HL-60 (cell line): ENCODE measurements at places on chromosomes 7 and 10.
A peak's percentile ranks its signal among the peaks of the same experiment; 100 is the strongest.

GRCh38 chr10:89520706-89521105, 14.7 kb downstream of the SLC16A12 start:
- DNase-seq: no peak

DNA sequence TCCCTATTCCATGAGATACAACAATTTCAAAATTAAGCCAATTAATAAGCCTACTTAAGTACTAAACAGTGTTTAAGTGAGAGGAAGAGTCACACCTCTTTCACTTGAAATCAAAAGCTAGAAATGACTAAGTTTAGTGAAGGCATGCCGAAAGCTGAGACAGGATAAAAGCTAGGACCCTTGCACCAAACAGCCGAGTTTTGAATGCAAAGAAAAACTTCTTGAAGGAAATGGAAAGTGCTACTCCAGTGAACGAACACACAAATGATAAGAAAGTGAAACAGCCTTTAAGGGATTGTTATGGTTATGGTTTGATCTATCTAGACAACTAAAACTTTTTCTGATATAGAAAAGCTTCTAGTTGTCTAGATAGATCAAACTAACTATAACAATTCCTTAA, 135.4 kb upstream of the KMT2E start:
- no peak for DNase-seq

DNA sequence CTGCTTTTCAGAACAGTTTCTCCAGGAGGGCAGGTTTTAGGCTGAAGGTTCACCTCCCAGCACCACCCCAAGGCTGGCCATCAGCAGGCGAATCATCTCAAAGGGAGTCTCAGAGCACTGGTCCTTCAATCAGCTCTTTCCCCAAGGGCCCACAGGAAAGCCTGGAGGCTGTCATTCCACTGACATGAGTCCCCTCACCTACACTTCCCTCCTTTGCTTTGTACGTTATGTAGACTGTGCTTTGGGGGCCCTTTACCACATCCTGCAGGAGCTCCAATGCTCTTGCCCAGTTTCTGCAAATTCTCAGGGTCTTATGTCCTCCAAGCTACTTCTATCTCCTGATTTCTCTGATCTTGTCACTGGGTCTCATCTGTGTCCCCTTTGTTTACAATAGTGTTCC, 15.4 kb downstream of the WDFY4 start:
- DNase-seq: no peak

DNA sequence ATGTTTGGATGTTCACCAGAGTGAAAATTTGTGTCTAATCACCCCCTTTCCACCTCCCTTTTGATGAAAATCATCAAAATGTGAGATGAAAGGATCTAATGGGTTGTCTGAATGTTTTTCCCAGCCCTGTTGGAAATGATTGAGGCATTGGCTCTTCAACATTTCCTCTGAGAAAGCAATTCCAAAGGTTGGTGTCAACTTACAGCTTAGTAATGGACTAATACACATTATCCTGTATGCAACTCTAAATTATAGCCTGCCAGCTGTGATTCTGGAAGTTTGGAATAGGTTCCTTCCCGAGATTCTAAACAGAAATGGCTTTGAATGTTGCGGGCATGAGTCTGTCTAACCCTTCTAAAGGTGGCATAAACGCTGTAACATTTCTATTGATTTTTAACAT, 152.9 kb downstream of the DYNC1I1 start:
- no peak for DNase-seq

DNA sequence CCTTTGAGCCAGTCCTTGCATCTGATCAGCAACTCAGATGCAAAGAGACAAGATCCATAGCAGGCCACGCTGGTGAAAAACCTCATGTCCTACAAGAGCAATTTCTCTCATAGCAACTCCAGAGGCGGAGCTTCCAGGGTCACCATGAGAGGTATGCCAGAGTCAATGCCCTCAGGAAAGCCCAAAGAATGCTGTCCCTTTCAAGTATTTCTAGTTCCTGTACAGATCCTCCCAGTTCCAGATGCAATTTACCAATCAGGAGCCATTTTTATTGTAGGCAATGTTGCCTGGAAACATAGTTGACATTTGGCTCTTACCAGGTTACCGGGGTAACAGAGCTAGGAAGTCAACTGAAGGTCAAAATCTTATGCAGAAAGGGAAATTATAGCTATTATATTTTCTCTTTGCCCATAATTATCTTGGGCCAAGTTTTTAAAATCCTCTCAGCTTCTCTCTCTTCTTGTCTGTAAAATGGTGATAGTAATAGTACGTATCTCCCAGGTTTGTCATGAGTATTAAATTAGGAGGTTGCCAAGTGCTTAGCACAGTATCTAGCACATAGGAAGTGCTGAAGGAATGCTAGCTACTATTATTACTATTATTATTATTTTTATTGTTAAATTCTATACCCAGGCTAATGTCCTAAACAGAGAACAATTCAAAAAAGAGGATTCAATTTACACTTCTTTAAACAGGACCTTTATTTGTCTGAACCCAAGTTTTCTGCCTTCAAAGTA, 46.3 kb upstream of the TM9SF3 start:
- no peak for DNase-seq

DNA sequence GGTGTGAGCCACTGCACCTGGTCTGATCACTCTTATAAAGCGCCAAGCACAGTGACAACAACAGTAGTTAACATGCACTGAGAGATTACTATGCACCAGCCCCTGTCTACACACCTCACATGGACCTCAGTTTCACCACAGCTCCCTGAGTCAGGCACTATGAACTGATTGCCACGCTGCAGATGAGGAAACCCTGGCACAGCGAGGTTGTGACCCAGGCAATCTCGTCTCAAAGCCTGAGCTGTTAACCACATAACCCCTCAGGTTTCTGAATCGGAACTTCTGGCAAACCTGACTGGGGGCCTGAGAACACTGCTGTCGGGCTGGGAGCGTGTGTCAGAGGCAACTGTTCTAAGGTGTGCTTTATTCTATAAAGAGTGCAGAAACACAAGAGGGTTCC, 150.8 kb downstream of the RNF216 start:
- DNase-seq: no peak

- DNase-seq: no peak
Observed at GRCh38 chr7:139943401-139943800, 114.3 kb downstream of the TBXAS1 start.

DNA sequence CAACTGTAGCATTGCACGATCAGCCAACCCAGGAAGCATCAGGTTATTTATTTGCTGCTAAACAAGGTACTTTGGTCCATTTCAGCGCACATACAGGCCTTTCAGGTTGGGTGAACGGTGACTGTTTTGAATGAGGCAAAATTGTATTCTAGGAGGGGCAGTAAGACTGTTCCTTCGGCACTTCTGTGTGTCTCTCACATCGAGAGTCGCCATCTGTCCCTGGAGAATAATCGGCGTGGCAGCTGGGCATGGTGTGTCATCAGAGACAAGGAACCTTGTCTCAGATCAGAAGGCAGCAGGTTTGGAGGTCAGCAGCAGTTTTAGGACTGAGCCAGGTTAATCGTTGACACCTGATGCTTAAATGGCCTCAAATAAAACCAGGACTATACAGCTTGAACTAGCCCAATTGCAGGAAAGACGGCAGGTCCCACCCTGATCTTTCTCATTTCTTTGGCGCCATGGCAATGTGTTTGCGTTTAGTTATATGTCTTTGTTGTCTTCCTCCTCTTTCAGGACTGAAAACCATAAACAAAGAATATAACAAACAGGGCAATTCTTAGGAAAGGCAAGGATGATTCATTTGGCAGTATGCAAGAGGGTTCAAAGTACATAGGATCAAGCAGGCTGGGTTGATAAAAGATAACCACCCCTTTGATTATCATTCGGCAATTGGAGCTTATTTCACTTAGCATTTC, 92.0 kb upstream of the PRR15 start:
- DNase-seq: no peak

DNA sequence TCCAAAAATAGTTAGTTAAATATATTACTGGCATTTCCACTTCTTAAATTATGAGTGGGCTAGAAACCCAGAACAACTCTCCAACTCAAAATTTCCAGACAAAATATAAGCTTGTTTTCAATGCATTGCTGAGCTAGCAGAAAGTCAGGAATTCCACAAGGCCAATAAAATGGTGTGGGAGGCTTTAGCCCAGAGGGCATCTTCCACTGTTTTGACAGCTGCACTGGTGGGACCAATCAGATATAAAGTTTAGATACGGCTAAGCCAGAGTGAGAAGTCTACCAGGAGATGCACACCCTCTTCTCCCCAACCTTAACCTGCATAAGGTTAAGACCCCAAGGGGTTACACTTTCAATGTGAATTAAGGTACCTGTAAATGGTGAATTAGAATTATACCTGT, 76.6 kb downstream of the AMPH start:
- no peak for DNase-seq

- no peak for DNase-seq
Observed at GRCh38 chr7:37290731-37291130, 157.9 kb downstream of the ELMO1 start.

GRCh38 chr10:78605800-78606350, 462.9 kb upstream of the ZMIZ1 start:
- DNase-seq: no peak

GRCh38 chr10:86652361-86653202, 1.8 kb upstream of the OPN4 start:
- no peak for DNase-seq

DNA sequence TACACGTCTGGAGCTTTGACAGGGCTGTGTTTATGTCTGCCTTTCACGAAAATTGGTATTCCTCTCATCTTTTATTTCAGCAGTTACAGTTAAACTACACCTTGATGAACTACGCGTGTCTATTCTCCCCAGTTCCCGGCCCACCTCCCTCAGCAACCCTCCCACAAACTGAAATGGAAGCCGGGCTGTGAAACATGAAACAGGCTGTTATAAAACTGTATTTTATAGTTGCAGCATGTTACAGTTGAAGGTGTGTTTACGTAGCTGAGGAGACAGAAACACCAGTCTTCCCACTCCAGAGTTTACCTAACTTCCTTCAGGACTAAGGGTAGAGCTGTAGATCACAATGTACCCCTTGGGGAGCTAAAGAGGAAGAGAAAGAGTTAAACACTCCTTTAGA, 228.3 kb upstream of the ZNF32 start:
- DNase-seq: no peak

DNA sequence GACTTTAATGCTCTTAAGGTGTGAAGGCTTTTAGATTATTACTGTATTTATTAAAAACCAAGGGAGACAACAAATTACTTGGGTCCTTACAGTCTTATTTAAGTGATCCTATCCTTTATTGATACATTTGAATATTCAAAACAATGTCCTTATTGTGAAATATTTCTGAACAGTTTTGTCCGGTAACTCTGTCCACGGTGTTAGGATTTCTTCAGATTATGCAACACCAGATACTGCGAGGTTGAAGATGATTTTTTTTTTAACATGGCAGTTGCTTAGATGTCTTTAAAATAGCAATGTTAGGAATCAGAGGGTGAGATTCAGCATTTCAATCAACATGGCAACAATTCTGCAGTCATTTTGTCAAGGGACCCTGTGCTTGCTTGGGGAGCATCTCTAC, 176.5 kb downstream of the CSTF2T start:
- no peak for DNase-seq

DNA sequence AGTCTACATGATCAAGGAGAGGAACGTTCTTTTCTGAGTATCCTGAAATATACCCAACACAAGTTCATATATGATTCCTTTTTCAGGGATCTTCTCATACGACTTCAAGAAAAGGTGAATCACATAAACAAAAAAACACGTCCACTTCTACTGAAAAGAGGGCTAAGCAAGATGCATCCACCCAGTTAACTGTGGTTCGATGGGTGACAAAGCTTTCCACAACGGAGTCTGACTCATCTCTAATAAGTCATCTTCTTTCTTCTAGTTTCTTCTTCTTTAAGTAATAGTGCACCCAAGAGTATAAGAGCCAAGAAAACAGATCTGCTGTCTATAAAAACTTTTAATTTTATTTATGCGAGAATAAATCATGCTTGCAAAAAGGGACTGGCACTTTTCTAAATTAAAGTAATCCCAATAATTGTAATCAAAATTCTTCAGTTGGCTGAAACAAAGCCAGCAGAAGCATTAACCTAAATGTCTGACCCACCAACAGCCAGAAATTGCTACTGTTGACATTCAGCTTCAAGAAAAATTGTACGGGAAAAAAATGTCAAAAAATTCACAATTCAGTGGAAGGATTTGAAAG, 146.9 kb upstream of the ANK3 start:
- no peak for DNase-seq

- DNase-seq: no peak
Observed at GRCh38 chr7:9608560-9608959, 1175.2 kb downstream of the NXPH1 start.

DNA sequence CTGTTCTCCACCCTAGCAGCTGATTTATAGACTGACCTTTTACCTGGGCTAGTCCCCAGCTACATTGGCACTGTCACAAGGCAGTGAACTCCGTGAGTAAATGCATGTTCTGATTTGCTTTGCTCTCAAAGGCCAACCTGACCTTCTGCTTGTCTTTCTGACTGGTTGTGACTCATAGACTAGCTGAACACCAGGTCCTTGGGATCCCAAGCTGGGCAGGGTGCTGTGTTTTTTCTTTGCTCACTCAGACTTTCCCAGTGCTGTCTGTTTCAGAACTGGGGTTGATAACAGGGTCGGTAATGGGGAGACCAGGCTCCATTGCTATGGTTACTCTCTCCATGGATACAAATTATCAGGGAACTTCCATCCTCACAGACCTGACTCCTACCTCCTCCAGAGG, 35.0 kb downstream of the EVX1 start:
- DNase-seq: no peak

DNA sequence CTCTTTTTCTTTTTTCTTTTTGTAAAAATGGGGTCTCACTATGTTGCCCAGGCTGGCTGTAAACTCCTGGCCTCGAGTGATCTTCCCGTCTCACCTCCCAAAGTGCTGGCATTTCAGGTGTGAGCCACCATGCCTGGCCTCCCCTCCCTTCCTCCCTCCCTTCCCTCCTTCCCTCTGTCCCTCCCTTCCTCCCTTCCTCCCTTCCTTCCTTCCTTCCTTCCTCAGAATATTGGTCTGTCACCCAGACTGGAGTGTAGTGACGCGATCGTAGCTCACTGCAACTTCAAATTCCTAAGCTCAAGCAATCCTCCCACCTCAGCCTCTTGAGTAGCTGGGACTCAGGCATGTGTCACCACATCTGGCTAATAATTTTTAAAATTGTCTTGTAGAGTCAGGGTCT, 8.4 kb downstream of the AGAP3 start:
- DNase-seq: no peak

GRCh38 chr7:50699143-50699542, 83.6 kb downstream of the GRB10 start:
- DNase-seq: no peak

- DNase-seq: no peak
Observed at GRCh38 chr10:15230257-15230656, 61.8 kb upstream of the NMT2 start.

DNA sequence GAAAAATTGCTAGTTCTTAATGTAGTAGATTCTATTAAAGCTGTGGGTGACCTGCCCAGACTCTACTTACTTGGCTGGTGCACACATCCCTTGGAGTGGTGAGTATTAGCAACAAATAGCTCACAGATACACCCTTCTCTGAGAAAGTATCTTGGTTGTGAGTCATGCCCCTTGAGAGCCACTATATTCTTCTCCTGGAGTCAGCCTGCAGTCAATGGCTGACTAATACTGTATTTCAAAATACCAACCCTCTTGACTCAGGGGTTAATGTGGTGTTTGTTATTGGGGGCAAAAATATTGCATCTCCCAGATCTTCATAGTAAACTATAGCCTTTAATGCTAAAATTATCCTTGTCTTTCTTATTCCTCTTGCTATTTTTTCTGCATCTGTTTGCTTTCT, 354.9 kb downstream of the BMPER start:
- peak; percentile 8 for DNase-seq

GRCh38 chr10:127945948-127946711, 39.2 kb downstream of the PTPRE start:
- peak; percentile 17 for DNase-seq

GRCh38 chr7:76506081-76506440, 4.3 kb upstream of the UPK3B start:
- no peak for DNase-seq
